ENCODE measurements at places on chromosomes 5 and 9.

DNA sequence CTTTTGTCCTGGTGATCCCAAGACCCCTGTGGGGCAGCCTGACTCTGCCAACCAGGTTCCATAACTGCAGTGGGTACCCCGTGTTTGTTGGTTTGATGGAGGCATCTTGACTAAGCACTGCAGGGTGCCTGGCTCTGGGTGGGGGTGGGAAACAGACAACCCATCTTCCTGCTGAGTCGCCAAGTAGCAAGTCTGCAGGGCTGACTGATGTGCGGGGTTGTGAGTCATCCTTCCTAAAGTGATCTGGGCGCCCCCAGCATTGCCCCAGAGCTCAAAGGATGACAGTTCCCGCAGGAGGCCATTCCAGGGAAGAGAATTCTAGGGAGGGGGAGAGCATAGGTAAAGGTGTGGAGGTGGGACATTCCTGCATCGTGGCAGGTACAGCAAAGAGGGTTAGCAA lies 23.5 kb downstream of the DAB2IP start:
- H3K36me3 ChIP-seq: no peaks in the 10 kb centered on the region
- no peak for DNase-seq
- H3K4me1 ChIP-seq: no peaks in the 10 kb centered on the region

DNA sequence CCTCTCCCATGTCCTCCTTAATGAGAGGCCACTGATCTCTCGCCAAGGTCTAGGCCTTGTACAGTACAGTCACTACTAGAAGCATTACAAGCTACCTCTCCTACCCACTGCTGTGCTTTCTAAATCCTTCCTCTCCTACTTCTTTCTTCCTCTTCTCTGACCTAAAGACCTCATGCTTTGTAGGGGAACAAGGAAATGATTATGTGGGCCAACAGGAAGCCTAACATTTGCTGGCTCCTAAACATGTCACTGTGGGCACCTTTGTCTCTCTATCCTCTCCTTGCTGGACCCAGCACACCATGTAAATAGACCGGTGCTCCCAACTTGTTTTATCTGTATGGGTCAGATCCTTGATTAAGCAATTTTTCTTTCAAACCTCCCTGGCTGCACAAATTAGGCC lies 16.7 kb downstream of the SLC28A3 start:
- H3K27ac ChIP-seq: peak overlapping the region; percentile 75
- DNase-seq: no peak
- no peaks in the 10 kb centered on the region for H3K4me1 ChIP-seq
- no peaks in the 10 kb centered on the region for H3K27me3 ChIP-seq
- no peaks in the 10 kb centered on the region for H3K36me3 ChIP-seq
- no peak overlapping the region for H3K4me3 ChIP-seq

GRCh38 chr9:131677049-131677443 lies 62.8 kb downstream of the RAPGEF1 start:
- H3K4me1 ChIP-seq: peaks cover 35% of the 10 kb centered on the region
- no peak for DNase-seq
- H3K36me3 ChIP-seq: no peaks in the 10 kb centered on the region
- peak overlapping the region; percentile 86 for H3K27ac ChIP-seq
- H3K27me3 ChIP-seq: no peaks in the 10 kb centered on the region
- H3K4me3 ChIP-seq: no peak overlapping the region

GRCh38 chr9:75088646-75089372 lies 495 bp downstream of the OSTF1 start:
- H3K27ac ChIP-seq: peak overlapping the region; percentile 98
- H3K4me1 ChIP-seq: no peaks in the 10 kb centered on the region
- DNase-seq: peak; percentile 36
- peak overlapping the region; percentile 72 for H3K4me3 ChIP-seq

DNA sequence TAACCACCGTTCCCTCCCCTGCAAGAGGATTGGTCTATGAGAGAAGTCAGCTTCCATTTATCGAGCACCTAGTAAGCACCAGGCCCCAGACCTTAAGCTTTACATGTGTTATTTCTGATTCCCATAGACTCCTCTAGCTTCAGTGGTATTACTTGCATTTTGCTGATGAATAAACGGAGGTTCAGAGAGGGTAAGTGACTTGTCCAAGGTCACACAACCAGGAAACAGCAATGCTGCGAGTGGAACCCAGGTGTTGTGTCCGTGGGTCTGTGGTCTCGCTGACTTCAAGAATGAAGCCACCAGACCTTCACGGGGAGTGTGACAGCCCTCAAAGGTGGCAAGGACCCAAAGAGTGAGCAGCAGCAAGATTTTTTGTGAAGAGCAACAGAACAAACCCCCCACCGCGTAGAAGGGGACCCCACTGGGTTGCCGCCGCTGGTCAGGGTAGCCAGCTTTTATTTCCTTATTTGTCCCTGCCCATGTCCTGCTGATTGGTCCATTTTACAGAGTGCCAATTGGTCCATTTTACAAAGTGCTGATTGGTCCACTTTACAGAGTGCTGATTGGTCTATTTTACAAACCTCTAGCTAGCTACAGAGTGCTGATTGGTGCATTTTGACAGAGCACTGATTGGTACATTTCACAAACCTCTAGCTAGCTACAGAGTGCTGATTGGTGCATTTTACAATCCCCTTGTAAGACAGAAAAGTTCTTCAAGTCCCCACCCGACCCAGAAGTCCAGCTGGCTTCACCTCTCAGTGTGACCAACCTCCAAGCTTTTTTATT lies 29.1 kb upstream of the KCNIP1 start:
- no peaks in the 10 kb centered on the region for H3K4me1 ChIP-seq
- H3K27me3 ChIP-seq: no peaks in the 10 kb centered on the region
- H3K27ac ChIP-seq: no peak overlapping the region

DNA sequence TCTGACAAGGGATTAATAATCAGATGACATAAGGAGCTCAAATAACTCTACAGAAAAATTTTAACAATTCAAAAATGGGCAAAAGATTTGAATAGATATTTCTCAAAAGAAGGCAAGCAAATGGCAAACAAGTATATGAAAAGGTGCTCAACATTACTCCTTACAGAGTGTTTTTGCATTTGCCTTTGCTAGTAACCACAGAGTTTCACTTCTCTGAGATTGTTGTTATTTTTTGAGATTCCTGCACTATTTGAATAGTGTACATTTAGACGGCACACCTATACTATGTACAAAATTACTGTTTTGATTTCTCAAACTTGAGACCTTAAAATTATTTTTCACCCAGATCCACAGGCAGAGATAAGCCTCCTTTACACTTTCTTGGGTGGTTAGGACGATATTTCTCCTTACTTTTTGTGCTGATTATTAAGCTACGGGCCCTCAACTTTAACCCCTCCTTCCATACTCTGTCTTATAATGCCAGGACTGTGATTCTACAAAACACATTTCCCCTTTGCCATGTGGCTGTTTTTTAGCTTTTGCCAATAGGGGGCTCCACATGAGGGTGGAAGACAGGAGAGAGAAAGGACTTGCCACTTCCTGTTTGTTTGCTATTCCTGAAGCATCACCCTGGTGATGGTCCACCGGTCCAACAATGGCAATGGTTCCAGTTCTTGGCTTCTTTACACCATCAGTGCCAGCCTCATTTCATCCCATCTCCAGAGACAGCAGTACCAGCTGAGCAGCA lies 65.0 kb upstream of the DAP start:
- H3K4me3 ChIP-seq: no peak overlapping the region
- H3K4me1 ChIP-seq: no peaks in the 10 kb centered on the region
- H3K27ac ChIP-seq: no peak overlapping the region
- no peaks in the 10 kb centered on the region for H3K36me3 ChIP-seq

DNA sequence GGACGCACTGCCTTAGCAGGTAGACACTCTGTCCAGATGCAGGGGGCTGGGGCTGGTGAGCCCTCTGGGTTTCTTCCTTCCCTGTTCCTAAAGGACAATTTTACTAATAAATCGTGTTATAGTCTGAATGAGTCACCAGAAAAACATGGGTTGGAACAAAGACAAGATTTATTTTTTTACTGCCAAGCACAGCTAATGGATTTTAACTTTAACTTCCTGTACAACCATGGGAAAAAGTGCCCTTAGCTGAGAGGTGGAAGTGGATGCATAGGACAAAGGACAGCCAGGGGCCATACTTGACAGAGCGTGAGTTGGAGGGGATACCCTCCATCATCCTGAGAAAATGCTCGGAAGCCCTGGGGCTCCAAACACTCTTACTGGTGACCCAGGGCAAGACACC lies 300.7 kb downstream of the MSX2 start:
- no peak for DNase-seq
- H3K4me1 ChIP-seq: no peaks in the 10 kb centered on the region
- H3K36me3 ChIP-seq: no peaks in the 10 kb centered on the region
- H3K27ac ChIP-seq: no peak overlapping the region
- H3K27me3 ChIP-seq: no peaks in the 10 kb centered on the region

DNA sequence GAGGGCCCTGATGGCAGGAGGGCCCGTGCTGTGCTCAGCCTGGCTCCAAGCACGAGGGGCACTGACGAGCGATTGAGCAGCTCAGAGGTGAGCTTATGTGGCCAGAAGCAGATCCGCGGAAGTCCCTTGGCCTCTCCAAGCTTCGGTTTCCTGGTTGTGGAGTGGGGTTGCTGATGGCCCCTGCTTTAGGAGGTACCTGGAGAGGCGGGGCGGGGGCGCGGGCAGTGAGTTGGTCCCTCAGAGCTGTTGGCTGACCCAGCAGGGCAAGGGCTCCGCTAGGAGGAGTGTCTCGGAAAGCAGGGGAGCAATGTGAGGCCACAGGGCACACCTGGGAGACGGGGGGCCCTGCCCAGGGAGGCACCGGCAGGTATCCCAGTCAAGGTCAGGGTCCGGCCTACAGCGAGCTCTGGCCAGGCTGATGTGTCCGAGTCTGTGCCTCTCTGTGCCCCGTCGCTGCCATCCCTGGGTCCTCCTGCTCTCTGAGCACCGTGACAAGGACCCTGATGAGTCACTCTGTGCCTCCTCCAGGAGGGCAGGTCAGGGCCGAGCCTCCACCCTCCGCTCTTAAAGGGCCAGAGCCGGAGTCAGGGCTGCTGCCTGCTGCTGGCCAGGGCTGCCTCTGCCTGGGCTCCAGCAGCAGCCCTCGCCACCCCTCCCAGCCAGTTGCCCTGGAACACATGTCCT lies 14.8 kb downstream of the NCS1 start:
- H3K36me3 ChIP-seq: no peaks in the 10 kb centered on the region
- H3K27ac ChIP-seq: peak overlapping the region; percentile 54
- H3K4me1 ChIP-seq: no peaks in the 10 kb centered on the region
- no peak for DNase-seq

- H3K27ac ChIP-seq: no peak overlapping the region
- H3K4me1 ChIP-seq: no peaks in the 10 kb centered on the region
- no peaks in the 10 kb centered on the region for H3K27me3 ChIP-seq
- no peak for DNase-seq
These were observed 87.1 kb upstream of the CKMT2 start for GRCh38 chr5:81146031-81146430.

- H3K36me3 ChIP-seq: no peaks in the 10 kb centered on the region
- H3K27me3 ChIP-seq: no peaks in the 10 kb centered on the region
- no peaks in the 10 kb centered on the region for H3K4me1 ChIP-seq
These were observed 101.3 kb downstream of the RASEF start for GRCh38 chr9:82961504-82962125.

GRCh38 chr9:88421348-88421747 lies 33.1 kb downstream of the SPIN1 start:
- H3K4me1 ChIP-seq: no peaks in the 10 kb centered on the region
- H3K27me3 ChIP-seq: no peaks in the 10 kb centered on the region
- no peaks in the 10 kb centered on the region for H3K36me3 ChIP-seq

- H3K4me1 ChIP-seq: no peaks in the 10 kb centered on the region
- H3K4me3 ChIP-seq: no peak overlapping the region
- no peaks in the 10 kb centered on the region for H3K36me3 ChIP-seq
- no peak for DNase-seq
These were observed 136.5 kb downstream of the KIF4B start for GRCh38 chr5:155150012-155150411.

DNA sequence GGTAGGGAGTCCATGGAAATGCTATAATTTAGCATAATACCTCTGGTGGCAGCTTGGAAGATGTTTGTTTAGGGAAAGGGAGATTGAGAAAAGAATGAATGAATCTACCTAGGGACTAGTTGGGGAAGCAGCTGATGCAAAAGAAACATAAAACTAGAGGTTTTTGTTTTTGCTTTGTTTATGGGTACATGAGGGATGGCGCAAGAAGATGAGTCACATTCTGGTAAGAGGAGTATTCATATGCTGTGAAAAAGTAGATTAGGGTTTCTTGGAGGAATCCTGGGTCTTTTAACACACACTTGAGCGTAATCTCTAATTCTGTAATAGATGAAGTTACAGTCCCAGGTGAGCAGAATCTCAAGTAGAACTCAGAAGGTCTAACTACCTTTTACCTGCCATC lies 17.1 kb downstream of the C9orf43 start:
- no peaks in the 10 kb centered on the region for H3K27me3 ChIP-seq
- no peak overlapping the region for H3K4me3 ChIP-seq
- H3K27ac ChIP-seq: no peak overlapping the region
- DNase-seq: no peak

- H3K27me3 ChIP-seq: no peaks in the 10 kb centered on the region
- H3K27ac ChIP-seq: no peak overlapping the region
- H3K4me3 ChIP-seq: no peak overlapping the region
- DNase-seq: no peak
- H3K4me1 ChIP-seq: no peaks in the 10 kb centered on the region
These were observed 53.8 kb downstream of the NDST1 start for GRCh38 chr5:150561571-150562275.

DNA sequence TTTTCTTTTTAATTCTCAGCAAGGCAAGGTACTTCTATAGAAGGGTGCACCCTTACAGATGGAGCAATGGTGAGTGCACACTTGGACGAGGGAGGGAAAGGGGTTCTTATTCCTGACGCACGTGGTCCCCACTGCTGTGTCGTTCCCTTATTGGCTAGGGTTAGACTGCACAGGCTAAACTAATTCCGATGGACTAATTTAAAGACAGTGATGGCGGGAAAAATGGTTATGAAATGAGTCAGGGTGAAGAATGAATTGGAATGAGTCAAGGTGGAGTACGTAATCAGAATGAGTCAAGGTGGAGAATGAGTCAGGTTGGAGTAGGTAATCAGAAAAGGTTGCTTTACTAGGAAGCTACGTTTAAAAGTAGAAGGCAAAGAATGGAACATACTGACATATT lies 2.1 kb upstream of the HMGCS1 start:
- no peak overlapping the region for H3K27ac ChIP-seq
- H3K4me3 ChIP-seq: no peak overlapping the region
- no peaks in the 10 kb centered on the region for H3K36me3 ChIP-seq
- H3K27me3 ChIP-seq: no peaks in the 10 kb centered on the region
- no peak for DNase-seq

- no peaks in the 10 kb centered on the region for H3K27me3 ChIP-seq
- no peak for DNase-seq
- no peaks in the 10 kb centered on the region for H3K4me1 ChIP-seq
- H3K27ac ChIP-seq: peak overlapping the region; percentile 44
- H3K36me3 ChIP-seq: no peaks in the 10 kb centered on the region
These were observed 102.5 kb upstream of the ERCC6L2 start for GRCh38 chr9:95773053-95773418.

- H3K4me3 ChIP-seq: no peak overlapping the region
- DNase-seq: no peak
- H3K27me3 ChIP-seq: no peaks in the 10 kb centered on the region
- no peaks in the 10 kb centered on the region for H3K36me3 ChIP-seq
- H3K4me1 ChIP-seq: no peaks in the 10 kb centered on the region
These were observed 11.1 kb upstream of the SPATA31E1 start for GRCh38 chr9:87871425-87872078.

- H3K27ac ChIP-seq: no peak overlapping the region
- H3K4me3 ChIP-seq: no peak overlapping the region
- H3K27me3 ChIP-seq: no peaks in the 10 kb centered on the region
- no peaks in the 10 kb centered on the region for H3K4me1 ChIP-seq
These were observed 50.0 kb downstream of the GOLPH3 start for GRCh38 chr5:32123889-32124676.

All from breast epithelium (tissue), 4 donors.